ENCODE measurements at places on chromosomes 1 and 21. TPM values are rescaled to one million over a fixed set of nuclear protein-coding genes. Genes with fewer than 3 reads are reported as not detected.

The ADORA3 gene
- polyA plus RNA-seq = 0.44 TPM

The CFAP107 gene
- polyA plus RNA-seq = 0.82 TPM

The RGS13 gene
- not detected for polyA plus RNA-seq

The MIXL1 gene
- 0.40 TPM for polyA plus RNA-seq

The ETV3 gene
- 28.5 TPM for polyA plus RNA-seq

The DNAH14 gene
- 17.2 TPM for polyA plus RNA-seq

The KIF2C gene
- polyA plus RNA-seq = 29.6 TPM

DNA sequence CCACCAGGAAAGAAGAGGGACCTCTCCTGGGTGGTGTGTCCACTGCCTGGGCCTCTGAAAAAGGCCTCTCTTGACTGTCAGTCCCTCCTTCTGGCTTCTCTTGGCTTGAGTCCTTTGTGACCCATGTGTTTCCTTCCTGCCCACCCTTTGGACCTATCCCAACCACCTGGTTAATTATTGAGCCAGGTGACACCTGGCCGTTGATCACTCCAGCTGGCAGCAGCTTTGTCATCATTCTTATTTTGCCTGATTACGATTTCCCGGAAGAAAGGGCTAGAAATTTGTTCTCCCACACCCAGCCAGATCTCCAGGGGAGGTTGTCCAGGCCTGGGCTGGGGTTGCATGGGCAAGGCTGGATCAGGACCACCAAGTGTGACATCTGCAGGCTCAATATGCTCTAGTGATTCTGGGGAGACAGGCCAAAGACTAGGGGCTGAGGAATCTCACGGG, 24.8 kb downstream of the CSF1 start:
- DNase-seq = no peak

DNA sequence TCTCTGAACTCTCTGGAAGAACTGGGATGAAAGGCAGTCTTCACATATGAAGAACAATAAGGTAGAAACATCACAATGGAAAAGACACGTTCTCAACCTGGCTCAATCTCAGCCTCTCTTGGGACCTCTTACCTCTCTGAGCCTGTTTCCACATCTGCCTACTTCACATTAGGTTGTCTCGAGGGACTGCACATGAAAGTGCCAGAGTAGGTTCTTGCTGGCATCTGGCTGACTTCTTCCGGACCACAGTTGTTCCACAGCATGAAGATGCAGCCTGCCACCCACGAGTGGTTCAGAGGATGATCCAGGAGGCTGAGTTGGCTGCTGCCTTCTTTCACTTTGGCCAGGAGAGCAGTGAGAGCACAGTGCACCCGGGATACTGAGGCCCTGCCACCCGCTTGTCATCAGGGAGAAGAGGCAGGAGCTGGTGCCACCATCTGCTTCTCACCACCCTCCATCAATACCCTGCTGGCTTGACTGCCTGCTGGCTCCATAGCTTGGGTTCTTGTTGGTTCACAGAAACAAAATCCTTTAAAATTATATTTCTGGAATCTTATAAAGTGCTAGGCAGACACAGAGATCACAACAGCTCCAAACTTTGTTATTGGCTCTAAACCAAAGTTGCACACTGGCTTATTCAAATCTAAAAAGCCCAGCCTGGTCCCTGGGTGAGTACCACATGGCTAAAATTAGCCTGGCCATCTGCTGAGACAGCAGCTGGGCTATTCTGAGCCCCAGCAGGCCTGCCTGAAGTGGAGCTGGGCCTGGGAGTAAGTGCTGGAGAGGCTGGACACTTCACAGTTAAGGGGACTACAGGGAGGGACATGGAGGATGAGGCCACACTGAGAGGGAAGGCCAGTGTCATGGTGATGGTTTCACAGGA, 46.9 kb upstream of the LIN9 start:
- DNase-seq = no peak

DNA sequence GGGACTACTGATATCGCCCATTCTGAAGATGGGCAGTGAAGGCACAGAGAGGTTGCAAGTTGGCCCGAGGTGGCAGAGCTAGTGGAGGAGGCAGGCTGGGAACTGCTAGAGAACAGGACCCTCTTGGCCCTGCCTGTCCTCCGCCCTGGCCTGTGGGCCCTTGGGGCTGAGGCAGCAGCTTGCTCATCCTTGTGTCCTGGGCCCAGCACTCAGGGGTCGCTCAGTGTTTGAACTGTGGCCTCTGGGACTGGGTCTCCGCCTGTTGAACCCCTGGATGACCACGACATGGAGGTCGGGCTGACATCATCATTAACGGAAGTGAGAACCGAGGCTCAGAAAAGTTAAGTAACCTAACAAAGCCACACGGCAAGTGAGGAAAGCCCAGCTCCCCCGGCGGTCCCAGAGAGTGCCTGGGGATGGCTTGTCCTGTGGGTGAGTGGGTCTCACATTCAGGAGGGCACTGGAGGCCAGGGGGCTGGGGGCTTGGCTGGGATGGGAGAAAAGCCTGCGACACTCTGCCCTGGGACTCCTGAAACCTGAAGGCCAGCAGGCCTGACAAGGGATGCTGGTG, 23.0 kb upstream of the DDOST start:
- DNase-seq = no peak

DNA sequence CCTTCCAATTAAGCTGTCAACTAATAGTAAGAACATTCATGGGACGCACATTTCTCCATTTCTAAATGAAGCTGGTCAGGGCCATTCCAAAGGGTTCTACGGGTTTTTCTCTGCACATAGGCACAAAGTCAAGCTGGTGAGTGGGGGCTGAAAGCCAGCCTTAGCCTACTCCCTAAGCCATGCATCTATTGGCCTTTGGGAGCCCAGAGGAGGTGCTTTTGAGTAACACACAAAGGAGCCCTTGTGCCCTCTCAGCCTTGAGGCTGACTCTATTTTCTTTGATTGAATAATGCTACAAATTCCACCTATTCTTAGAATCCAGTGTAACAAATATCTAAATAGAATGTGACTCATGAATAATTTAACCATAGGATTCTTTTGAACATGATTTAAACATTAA, 73.6 kb downstream of the RGS13 start:
- DNase-seq = no peak

- DNase-seq = no peak
These were observed 497.4 kb downstream of the SETD4 start for GRCh38 chr21:35562876-35563275.

DNA sequence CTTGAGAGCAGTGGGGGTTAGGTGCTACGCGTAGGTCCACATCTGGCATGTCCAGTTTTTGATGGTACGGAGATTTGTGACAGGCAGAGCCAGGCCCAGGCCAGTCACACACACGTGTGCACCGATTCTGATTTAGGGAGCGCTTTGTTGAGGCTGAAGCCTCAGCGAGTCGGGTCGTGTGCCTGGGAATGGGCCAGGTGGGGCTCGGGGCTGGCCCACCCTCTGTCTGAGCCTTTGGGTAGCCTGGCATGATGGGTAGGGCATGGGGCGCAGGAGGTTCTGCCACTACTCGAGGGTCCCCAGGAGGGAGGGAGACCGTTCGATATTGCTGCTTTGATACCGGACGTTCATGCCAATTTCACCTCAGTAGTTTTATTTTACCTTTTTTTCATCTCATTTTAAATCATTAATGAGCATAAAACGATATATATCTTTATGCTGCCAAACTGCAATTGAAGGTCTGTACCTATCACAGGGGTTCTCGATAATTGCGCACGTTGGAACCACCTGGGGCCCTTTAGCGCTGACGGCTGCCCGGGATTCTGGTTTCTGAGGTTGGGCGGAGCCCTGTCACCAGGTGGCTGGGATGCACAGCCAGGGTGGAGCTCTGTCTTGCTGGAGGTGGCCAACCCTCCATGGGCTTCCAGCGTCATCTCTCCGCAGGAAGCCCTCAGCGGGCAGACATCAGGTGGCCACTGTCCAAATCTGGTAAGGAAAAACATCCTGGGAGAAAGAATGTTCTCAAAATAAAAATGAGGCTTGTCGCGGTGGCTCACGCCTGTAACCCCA, 71.9 kb downstream of the SCCPDH start:
- no peak for DNase-seq

- no peak for DNase-seq
These were observed 1670.9 kb downstream of the PLA2G4A start for GRCh38 chr1:188499690-188500089.

DNA sequence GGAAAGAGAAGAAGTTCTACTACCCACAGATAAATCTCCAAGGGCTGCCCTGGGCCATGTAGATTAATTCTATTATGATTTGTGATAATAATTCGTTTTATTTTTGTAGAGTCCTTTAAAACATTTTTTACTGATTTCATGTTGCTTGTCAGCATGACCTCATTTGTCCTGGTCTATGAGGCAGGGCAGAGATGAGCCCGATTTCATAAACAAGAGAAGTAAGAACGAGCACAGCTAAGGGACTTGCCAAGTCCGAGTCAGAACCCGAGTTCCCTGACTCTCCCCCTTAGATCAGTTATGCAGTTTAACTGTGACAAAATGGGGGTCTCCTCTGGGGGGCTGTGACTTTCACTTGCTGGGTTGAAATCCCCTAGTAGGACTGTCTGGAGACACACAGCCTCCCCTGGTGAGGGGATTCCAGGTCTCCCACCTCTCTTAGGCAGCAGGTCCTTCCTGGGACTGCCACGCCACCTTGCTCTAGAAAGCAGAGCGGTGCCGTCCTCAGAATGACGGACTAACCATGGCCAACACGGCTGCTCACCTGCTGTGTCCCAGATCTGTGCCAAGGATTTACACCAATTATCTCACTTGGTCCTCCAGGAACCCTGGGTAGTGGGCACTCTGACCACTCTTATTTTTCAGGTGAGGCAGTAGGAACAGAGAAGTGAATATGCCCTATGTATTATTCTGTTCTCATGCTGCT, 31.0 kb upstream of the SOX13 start:
- no peak for DNase-seq

- no peak for DNase-seq
These were observed 57.1 kb upstream of the PLPPR4 start for GRCh38 chr1:99207216-99207615.

DNA sequence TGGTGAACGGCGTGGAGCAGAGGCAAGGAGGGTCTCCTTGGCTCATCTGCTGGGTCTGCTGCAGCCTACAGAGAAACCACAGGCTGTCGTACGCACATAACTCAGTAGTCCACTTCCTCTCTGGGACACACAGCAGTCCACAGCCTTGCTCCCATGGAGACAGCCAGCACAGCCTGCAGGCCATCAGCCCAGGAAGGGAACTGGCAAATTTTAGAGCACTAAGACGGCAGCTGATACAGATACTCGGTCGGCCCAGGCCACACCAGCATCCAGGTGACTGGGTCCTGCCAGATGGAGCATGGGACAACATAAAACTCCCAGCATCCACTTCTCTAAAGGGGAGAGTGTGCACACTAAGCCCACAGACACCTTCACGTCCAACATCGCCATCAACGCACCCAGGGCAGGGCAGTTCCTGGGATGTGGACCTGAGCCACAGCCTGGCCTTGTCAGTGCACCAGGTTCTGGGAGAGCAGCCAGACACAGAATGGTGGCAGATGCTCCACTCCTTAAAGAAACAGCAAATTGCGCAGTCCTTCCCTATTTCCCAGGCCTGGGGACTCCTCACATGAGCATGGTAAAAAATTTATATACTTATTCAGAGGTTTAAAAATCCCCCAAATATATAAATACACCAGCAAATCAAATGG, 247.1 kb upstream of the RAB4A start:
- DNase-seq = no peak

DNA sequence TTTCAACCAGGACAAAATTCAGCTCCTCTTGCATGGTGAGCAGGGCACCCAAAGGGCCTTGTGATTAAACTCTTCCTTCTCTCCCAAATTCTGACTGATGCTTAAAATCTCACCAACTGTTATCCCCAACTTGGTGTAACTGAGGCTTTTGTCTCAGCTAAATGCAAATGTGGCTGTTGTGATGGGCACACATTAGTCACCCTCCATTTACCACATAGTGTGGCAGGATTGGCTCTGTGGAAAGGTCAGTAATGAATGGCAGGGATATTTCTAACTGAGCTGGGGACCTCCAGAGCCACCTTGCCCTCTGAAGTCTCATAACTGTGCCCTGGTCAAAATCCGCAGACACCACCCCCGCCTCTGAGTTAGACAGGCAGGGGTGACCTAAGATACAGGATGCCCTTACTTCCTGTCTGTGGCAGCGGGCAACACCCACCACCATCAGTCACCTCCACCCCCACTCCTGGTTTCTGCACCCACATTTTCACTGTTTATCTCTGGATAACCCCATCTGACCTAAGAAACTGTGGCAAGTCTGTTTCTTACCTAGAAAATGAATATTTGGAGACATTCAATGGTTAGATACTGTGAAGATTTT, 25.4 kb upstream of the RGS16 start:
- DNase-seq = no peak

DNA sequence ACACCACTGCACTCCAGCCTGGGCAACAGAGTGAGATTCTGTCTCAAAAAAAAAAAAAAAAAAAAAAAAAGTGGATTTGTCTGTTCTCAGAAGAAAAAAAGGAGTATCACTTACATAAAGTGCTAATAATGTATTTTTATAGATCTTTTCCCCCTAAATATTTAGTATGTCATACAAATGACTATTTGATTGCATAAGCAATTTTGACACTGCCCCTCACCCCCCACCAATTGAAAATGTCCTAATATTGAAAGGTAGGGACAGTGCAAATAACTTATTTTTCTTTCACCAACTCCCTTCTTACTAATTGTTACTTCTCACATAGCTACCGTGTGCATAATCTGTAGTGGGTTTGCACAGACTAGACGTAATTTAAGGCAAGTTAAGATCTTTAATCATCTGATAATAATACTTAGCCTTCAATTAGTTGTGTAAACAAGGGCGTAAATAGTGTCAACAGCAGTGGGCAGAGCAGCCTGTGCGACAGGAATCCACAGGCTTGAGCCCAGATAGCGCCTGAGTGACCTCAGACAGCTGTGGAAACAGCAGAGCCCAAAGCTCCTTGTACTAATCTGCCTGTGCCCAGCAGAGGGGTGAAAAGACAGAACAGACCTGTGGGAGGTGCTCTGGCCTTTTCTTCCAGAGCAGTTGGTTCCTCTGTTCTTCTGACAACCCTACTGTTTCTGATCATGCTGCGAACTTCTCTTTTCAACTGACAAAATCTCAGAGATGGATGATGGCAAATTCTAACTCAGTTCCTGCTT, 4.5 kb upstream of the IER5 start:
- no peak for DNase-seq

DNA sequence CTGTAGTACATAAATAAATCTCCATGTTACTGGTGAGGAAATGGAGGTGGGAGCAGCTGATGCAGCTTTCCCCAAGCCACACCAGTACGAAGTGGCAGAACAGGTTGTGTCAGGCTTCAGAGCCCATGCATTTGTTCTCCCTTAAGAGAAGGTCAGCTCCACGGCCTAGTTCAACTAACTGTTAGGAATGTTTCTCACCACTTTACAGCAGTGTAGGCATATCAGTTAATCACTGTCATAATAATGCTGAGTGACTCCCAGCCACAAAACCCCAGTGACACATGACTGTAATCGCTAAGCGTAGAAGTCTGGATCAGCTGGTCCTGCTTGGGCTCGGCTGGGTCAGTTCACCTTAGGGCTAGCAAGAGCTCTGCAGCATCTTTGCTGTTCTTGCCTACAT, 90.4 kb downstream of the VPS26C start:
- DNase-seq = no peak

- DNase-seq = no peak
These were observed 6.9 kb downstream of the ARHGEF16 start for GRCh38 chr1:3461238-3461933.
